Cortex of kidney (tissue), 1 donor: ENCODE measurements at places on chromosomes 13 and 19.

- DNase-seq = no peak
Observed at GRCh38 chr19:5698635-5699422, 8.7 kb downstream of the RPL36 start.

DNA sequence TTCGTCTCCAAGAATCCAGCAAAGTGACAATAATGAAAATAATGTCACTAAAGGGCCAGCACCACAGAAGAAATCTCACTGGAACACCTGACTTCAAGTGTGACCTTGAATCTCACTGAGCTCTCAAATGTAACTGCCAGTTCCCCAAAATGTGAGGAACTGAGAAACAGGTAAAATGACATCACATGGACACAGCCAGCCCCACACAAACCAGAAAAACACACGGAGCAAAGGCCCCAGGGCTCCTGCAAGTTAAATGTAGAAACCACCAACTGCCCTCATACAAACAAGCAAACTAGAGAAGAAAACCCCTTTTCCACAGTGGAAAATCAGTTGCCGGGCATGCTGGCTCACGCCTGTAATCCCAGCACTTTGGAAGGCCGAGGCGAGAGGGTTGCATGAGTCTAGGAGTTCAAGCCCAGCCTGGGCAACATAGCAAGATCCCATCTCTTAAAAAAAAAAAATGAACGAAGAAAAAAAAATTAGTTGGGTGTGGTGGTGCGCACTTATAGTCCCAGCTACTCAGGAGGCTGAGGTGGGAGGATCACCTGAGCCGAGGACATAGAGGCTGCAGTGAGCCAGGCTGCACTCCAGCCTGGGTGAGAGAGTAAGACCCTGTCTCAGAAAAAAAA is 8.7 kb upstream of the KANK2 start:
- no peak for DNase-seq

DNA sequence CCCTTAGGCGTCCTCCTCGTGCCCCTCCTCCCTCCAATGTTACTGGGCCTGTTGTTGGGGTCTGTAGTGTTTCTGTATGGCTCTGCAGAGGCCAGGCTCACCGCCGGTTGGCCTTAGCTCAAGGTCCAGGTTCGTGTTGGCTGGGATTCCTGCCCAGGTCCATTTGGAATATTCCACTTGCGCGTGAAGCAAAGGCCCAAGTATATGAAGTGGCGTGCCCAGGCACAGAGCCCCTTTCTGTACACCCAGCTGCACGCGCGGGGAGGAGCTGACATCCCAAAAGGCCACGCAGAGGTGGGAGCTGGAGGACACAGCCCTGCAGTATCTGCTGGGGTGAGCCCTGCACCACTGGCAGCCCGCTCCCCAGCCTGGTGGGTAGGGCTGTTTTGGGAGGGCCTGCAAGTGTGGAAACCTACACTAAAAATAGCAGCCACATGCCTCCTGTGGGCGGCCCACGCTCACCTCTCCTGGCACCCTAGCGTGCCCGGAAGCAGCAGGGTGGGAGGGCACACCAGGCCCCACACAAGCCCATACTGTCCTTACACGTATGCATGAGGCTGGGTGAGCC is 30.2 kb downstream of the CRTC1 start:
- DNase-seq = no peak

- DNase-seq = no peak
Observed at GRCh38 chr13:30676672-30677071, 58.7 kb upstream of the ALOX5AP start.

DNA sequence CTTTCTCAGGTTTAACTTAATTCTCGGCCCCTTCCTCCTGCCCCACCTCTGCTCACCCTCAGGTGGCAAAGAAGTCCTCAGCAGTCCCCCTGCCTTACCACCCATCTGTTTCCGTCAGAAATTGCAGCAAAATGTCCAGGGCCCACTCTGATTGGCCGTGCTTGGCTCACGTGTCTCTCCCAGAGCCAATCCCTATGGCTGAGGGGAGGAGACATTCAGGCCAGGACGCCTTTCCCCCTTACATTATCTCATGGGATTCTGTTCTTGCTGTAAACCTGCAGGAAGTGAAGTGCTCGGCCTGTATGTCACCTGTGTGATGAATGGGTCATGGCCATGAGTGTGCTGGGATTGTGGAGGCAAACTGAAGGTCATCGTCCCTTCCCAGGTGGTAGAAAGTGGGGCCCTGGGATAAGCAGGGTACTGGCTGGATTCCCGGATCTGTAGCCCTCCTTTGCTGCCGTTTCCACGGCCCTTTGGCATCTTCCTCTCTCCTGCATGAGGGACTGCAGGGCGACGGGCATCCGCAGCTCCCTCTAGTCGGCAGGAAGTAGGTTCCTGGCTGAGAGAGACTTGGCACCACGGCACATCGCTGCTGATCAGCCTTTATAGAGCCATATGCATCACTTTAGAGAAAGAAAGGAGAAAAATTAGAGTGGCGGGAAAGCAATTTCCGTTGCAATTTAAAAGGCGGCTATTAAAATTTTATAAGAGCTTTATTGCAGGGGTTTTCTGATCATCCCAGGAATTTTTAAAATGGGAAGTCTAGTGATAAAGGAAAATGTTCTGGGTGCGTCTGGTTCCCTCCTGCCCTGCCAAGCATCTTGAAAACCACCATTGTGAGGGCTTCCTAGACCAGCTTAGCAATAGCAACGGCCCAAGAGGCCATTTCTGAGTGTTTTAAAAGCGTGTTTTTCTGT is 118.2 kb downstream of the SIPA1L3 start:
- DNase-seq = no peak

DNA sequence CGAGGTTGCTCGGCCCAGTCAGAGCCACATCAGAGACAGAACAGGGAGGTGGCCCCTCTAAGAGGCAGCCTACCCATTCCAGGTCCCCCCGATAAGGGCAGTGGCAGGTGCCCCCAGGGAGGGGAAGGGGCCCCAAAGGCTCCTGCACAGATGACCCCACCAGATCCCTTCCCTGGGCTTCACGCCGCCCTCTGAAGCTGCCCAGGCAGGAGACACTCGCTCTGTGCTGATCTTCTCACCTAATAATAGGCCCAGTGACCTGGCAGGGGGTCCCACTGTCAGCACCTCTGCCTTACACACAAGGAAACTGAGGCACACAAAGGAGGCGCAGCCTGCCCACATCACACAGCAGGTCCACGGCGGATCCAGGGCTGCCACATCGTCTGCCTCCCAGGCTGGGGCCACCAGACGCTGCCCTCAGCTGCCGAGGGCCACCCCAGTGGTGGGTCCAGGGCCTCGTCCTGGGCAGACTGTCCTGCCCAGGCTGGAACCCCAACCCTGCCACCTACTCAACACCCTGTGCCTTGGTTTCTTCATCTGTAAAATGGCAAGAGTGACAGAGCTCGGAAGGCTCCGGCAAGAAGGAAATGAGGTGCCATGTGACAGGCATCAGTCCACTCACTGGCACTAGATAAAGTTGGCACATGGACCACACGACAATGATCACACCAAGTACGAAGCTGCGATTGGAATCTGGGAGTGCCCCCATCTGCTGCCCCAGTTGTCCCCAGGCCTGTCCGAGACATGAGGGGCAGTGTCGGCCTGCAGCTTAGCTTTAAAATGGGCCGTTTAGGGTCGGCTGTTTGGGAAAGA is 56.5 kb downstream of the KLF2 start:
- DNase-seq = no peak

DNA sequence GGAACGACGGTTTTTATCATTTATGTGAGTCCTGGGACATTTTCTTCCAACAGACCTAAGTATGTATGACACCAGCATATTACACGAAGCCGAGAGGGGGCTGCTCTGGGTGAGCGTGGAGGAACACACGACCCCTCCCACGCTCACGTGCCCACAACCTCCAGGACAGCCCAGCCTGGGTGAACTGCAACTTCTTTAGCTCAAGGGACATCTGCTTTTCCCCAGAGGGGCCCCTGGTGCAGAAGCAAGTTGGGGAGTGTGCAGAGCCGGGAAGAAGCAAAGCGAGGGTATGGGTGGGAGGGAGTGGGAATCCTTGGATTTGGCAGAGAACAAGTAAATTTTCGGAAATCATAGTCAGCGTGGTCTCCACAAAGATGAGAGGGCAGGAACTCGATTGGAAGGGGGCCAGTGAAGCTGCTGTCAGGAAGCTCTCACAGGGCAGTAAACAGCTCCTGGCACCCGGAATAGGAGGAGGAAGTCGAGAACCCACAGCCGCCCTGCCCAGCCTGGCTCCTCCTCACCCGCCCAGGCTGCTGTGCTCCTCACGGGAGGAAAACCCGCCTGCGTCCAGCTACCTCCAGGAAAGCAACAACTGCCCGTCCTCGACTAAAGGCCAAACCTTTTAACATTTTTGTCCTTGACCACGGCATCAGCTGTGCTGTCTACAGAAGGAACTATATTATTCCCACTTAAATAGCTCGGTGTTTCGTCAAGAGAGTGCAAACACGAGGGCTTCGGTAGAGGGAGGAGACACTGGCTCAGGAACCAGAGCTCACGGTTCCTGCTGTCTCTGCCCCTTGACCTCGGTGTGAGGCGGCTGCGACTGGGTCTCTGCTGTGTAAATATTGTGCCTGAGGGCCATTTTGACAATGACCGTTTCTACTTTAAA is 17.2 kb upstream of the CFAP97D2 start:
- DNase-seq = no peak

DNA sequence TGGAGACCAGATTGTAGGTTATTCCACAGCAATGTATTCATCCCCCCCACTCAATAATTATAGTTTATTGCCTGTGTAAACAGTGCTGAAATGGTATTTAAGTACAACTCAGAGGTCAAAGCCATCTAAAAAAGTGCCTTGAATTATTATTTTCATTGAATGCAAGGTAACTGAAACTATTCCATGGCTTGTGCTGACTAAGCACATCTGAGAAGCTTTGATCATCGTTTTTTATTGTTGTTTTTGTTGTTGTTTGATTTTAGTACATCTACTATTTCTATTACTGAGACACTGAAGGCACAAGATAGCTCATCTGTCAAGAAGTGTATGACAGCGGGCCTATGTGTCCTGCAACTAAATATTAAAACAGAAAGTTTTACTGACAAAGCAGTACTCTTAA is 308.0 kb downstream of the OXGR1 start:
- no peak for DNase-seq

- no peak for DNase-seq
Observed at GRCh38 chr13:99174533-99175100, 26.0 kb upstream of the UBAC2 start.

DNA sequence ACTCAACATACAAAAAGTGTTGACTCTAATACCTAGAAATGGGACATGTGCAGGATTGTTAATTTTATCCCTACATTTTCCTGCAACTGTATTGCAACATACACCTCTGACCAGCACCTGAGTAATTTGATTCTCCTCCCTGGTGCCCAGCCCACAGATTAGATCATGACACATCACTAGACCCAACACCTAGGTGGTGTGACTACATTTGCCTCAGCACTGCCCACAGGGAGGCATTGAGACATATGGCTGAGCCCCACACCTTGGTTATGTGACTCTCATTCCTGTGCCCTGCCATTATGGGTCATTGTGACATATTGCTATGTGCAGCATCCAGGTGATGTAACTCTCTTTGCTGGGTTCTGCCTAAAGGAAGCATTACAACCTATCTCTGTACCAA is 13.2 kb upstream of the ZNF254 start:
- no peak for DNase-seq

DNA sequence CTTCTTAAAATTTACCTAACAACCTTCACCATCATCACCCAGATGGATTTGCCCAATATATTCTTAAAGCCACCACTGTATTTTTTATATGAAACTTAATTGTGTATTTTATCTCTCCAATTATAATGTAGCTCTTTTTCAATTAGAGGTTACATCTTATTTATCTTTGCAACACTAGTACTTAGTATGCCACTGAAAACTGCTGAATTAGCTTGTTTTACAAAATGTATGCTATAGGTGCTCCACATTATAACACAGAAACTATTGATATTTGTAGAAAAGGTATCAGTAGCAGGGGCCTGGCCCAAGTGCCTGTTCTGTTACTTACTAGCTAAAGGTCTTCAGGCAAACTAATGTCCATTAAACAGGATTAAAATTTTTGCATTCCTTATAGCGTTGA is 35.8 kb upstream of the PCDH17 start:
- DNase-seq = no peak

GRCh38 chr13:51113969-51114368 is 2.9 kb upstream of the C13orf42 start:
- DNase-seq = no peak

GRCh38 chr19:4234862-4235201 is 5.5 kb downstream of the EBI3 start:
- no peak for DNase-seq

DNA sequence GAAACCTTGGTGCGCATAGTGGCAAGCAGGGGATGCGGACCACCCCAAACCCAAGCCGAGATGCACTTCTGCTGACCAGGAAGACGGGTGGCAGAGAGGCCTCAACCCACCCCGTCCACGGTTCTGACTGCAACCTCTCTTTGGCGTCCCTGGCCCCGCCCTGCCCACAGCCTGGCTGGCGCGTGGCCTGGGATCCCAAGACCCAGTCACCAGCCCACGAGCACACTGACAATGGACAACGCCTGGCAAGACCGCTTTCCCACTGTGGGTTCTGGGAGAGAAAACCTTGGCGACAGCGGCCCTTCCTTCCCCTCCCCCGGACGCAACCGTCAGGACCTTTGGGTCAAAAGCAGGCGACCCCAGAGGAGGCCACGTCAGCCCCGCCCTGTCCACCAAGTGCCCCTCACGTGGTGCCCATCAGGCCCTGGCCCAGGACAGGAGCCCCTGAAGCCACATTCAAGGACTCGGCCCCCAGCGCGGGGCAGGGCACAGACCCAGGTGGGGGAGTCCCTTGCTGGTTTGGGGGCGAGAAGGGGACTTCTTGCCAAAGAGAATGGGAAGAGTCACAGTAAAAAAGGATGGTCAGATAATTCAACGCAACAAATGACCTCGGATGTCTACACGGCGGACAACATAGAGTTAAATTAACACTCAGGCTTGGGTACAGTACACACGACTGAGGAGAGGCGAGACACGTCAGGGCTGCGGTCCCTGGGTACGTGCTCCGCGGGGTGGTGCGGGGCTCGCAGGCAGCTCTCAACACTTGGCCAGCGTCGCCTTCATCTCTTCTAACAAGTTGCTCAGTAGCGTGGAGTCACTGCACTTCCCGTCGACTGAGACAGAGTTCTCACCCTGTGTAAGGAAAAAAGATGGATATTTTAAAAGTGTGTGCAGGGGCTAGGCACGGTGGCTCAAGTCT is 5.0 kb downstream of the IZUMO4 start:
- DNase-seq = no peak

DNA sequence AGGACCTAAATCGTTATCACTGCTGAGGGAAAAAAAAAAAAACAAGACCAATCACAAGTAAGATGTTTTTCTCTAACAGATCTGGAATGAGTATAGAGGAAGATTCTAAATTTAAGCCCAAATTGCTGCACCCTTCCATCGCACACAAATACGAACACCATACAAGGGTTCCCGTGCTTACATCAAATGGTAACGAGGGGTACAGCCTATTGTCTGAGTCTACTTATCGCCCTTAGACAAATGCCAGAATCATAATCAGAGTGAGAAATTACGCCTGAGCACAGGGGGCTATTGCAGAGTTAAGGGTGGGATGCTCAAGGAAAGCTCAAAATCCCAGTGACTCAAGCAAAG is 603 bp downstream of the ZC3H13 start:
- no peak for DNase-seq

- DNase-seq = no peak
Observed at GRCh38 chr19:3969435-3970312, 1.2 kb downstream of the DAPK3 start.

GRCh38 chr13:96299235-96299634 is 209.3 kb downstream of the HS6ST3 start:
- DNase-seq = no peak
